ENCODE measurements at places on chromosomes 11 and 22. TPM values are rescaled to one million over a fixed set of nuclear protein-coding genes. Genes with fewer than 3 reads are reported as not detected.

Gene CCDC88B
- total RNA-seq, result 7.6 TPM

Gene GAB4
- not detected for total RNA-seq

Gene OSM
- not detected for total RNA-seq

Gene GGT1
- total RNA-seq, result 63.8 TPM

Gene CAVIN3
- 19.5 TPM for total RNA-seq

Gene HOATZ
- not detected for total RNA-seq

Gene NOL12
- 26.8 TPM for total RNA-seq

Gene KRTAP5-10
- not detected for total RNA-seq

Gene MS4A6E
- not detected for total RNA-seq

Gene DEFB108B
- total RNA-seq, result not detected

Gene SCUBE2
- total RNA-seq, result not detected

Gene WEE1
- total RNA-seq, result 50.7 TPM

Gene ACP2
- total RNA-seq, result 23.5 TPM

Gene KDM4E
- not detected for total RNA-seq

Gene LMNTD2
- total RNA-seq, result 7.2 TPM

Gene CCDC134
- total RNA-seq, result 18.4 TPM

Gene LRRC4C
- not detected for total RNA-seq

Gene POU2AF2
- total RNA-seq, result 0.35 TPM

Gene ARL2
- 62.6 TPM for total RNA-seq

Gene OR10G7
- total RNA-seq, result not detected

Gene BTBD18
- not detected for total RNA-seq

Gene SCGB1C1
- total RNA-seq, result not detected

Gene NCR3LG1
- total RNA-seq, result 5.3 TPM

Gene NXPE4
- total RNA-seq, result not detected

Gene KCNA4
- not detected for total RNA-seq

Gene KCNK4
- total RNA-seq, result not detected

Gene SAA4
- 2.6 TPM for total RNA-seq

Gene RBMXL2
- not detected for total RNA-seq

Gene UBQLN3
- not detected for total RNA-seq

Gene MRGPRE
- total RNA-seq, result not detected

Gene TRIM49
- total RNA-seq, result not detected

Gene TOMM22
- total RNA-seq, result 105 TPM

Gene ATG13
- total RNA-seq, result 57.1 TPM

Gene AMPD3
- 3.1 TPM for total RNA-seq

Gene OR4D5
- not detected for total RNA-seq

Gene KCNJ4
- not detected for total RNA-seq

Gene ANGPTL5
- total RNA-seq, result not detected

Gene RIMBP3B
- total RNA-seq, result 0.17 TPM

Gene ART1
- not detected for total RNA-seq

Gene KRTAP5-2
- total RNA-seq, result not detected

Gene MPPED2
- not detected for total RNA-seq

Gene ASCC2
- total RNA-seq, result 62.6 TPM

Gene CCDC83
- total RNA-seq, result not detected

Gene DDX17
- 342 TPM for total RNA-seq

Gene ROBO3
- total RNA-seq, result 0.69 TPM

Gene ANO5
- 4.3 TPM for total RNA-seq

Gene CCDC87
- total RNA-seq, result 0.91 TPM

Gene SLC15A3
- 6.8 TPM for total RNA-seq

Measured in Calu3 (cell line).